Stimulated activated CD4-positive, alpha-beta T cell treated with anti-CD3 and anti-CD28 coated beads, Interleukin-2, amount 100 ng/mL, for 24 hours (primary cell): ENCODE measurements at places on chromosomes 6 and 20.

DNA sequence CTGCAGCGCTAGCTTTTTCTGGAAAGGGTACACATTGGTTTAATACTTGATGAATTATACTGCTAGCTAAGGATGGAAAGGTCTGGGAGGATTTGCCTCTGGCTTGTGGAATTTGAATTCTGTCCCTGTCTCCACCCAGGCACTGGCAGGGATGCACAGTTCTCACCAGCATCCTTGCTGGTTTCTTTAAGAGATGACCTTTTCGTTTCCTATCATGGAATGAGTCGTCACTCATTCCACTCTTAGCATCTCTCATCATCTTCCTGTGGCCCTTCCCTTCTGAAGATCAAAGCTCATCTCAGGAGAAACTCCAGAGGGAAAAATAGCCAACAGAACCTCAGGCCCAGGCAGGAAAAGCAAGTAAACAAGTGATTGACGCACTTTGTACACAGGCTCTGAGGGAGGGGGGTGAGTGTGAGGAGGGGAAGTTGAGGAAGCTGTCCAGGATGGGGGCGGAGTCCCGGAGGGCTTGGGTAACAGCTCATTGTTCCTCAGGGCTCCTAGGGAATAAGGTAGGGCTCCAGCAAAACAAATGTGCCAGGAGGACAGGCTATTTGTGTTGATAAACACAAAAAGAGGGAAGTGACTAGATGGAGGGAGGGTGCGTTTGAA, 25.7 kb upstream of the SAYSD1 start:
- no peak for DNase-seq

GRCh38 chr6:168848797-168849196, 404.8 kb downstream of the THBS2 start:
- no peak for DNase-seq

- no peak for DNase-seq
Measured at GRCh38 chr6:162343936-162344645, 383.5 kb downstream of the PRKN start.

GRCh38 chr6:25998379-25998778, 35.8 kb downstream of the TRIM38 start:
- no peak for DNase-seq

GRCh38 chr6:113595911-113596376, 261.2 kb upstream of the MARCKS start:
- no peak for DNase-seq
